ENCODE measurements at places on chromosomes 7 and 10. TPM values are rescaled to one million over a fixed set of nuclear protein-coding genes. Genes with fewer than 3 reads are reported as not detected.
A peak's percentile ranks its signal among the peaks of the same experiment; 100 is the strongest.

The SFRP5 gene
- total RNA-seq: not detected

GRCh38 chr10:52900593-52900992 lies 128.0 kb upstream of the MBL2 start:
- no peak overlapping the region for H3K27ac ChIP-seq
- DNase-seq: no peak
- peaks cover 6% of the 10 kb centered on the region for H3K4me1 ChIP-seq
- no peak overlapping the region for H3K4me3 ChIP-seq
- peaks cover 2% of the 10 kb centered on the region for H3K27me3 ChIP-seq

DNA sequence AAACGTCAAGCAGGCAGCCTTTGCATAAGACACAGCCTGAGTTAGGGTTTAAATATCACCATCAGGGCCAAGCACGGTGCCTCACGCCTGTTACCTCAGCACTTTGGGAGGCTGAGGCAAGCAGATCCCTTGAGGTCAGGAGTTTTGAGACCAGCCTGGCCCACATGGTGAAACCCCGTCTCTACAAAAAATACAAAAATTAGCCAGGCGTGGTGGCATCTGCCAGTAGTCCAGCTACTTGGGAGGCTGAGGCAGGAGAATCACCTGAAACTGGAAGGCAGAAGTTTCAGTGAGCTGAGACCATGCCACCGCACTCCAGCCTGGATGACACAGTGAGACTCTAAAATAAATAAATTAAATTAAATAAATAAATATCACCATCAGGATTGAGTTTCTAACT lies 33.0 kb downstream of the SRPK2 start:
- no peak overlapping the region for H3K27ac ChIP-seq
- H3K36me3 ChIP-seq: peaks cover 8% of the 10 kb centered on the region
- H3K4me1 ChIP-seq: peaks cover 37% of the 10 kb centered on the region
- H3K4me3 ChIP-seq: no peak overlapping the region
- no peaks in the 10 kb centered on the region for H3K27me3 ChIP-seq

GRCh38 chr10:124390471-124391187 lies 28.1 kb downstream of the OAT start:
- no peak overlapping the region for H3K27ac ChIP-seq
- no peak overlapping the region for H3K4me3 ChIP-seq
- H3K27me3 ChIP-seq: peaks cover 6% of the 10 kb centered on the region
- H3K4me1 ChIP-seq: no peaks in the 10 kb centered on the region
- no peaks in the 10 kb centered on the region for H3K36me3 ChIP-seq

DNA sequence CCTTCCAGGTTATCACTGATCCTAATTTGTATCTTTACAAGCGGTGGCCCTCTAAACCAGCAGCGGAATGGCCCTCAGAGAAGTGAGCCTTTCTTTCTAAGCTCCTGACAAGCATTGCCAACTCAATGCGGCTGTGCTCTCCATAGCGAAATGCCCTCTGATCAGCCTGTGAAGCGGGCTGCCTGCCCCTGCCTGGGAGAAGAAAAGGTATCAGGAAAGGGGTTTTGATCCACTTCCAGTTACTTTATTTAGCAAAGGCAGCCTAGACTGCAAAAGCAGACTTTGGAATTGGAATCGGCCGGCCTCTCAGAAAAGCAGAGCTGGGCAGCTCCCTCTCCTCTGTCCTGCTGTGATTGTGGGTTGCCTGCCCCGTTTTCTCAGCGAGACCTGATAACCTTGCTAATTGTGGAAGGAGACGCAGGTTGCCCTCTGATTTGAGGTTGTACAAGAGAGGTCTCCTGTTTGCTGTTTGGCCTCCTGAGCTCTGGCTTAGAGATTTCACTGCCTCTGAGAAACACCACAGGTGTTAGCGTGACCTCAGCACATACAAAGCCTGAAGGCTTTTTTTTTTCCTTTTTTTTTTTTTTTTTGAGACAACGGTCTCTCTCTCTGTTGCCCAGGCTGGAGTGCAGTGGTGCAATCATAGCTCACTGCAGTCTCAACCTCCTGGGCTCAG lies 53.9 kb upstream of the SH2B2 start:
- H3K4me1 ChIP-seq: peaks cover 7% of the 10 kb centered on the region
- no peaks in the 10 kb centered on the region for H3K27me3 ChIP-seq
- H3K36me3 ChIP-seq: peaks cover 3% of the 10 kb centered on the region
- no peak for DNase-seq
- H3K27ac ChIP-seq: no peak overlapping the region
- no peak overlapping the region for H3K4me3 ChIP-seq

GRCh38 chr7:142134909-142135308 lies 23.4 kb downstream of the MGAM2 start:
- no peak overlapping the region for H3K27ac ChIP-seq
- H3K4me3 ChIP-seq: no peak overlapping the region
- H3K36me3 ChIP-seq: no peaks in the 10 kb centered on the region
- DNase-seq: no peak
- H3K27me3 ChIP-seq: peaks cover 4% of the 10 kb centered on the region

The ACTR3C gene
- 0.61 TPM for total RNA-seq

The CALHM3 gene
- total RNA-seq: not detected

The AOC1 gene
- not detected for total RNA-seq

The SPOCK2 gene
- total RNA-seq: 1.4 TPM

DNA sequence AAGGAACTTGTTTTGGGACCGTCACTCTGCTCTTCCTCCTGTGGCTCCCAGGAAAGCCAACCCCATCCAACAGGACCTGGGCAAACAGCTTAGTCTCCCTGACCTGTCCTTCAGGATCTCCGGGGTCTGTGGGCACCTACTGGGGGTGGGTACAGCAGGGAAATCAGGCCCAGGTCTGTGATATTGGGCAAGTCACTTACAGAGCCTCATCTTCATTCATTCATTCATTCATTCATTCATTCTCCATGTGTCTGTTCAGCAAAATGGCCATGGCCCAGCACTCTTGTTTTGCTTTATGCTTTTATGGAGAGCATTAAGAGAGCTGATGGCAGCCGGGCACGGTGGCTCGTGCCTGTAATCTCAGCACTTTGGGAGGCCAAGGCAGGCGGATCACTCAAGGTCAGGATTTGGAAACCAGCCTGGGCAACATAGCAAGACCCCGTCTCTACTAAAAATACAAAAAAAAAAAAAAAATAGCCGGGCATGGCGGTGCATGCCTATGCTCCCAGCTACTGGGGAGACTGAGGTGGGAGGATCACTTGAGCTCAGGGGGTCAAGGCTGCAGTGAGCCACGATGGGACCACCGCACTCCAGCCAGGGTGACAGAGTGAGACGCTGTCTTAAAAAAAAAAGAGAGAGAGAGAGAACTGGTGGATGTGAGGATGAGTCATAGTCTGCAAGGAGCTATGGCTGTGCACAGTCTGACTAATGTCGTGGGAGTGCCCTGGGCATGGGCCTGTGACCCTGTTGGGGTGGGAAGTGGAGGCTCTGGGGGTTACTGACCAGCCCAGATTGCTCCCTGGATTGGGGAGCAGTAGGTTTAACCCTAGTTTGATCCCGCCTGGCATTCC lies 54.3 kb downstream of the CLIP2 start:
- no peak overlapping the region for H3K27ac ChIP-seq
- H3K4me1 ChIP-seq: no peaks in the 10 kb centered on the region
- DNase-seq: no peak
- no peak overlapping the region for H3K4me3 ChIP-seq
- H3K36me3 ChIP-seq: peaks cover 6% of the 10 kb centered on the region

GRCh38 chr10:104707602-104708459 lies 66.7 kb downstream of the SORCS3 start:
- no peak overlapping the region for H3K27ac ChIP-seq
- peaks cover 11% of the 10 kb centered on the region for H3K4me1 ChIP-seq
- no peak overlapping the region for H3K4me3 ChIP-seq

The KLF14 gene
- not detected for total RNA-seq

GRCh38 chr10:31578181-31578852 lies 259.3 kb downstream of the ZEB1 start:
- peak overlapping the region; percentile 90 for H3K27ac ChIP-seq
- DNase-seq: no peak
- no peak overlapping the region for H3K4me3 ChIP-seq
- H3K36me3 ChIP-seq: peaks cover 6% of the 10 kb centered on the region
- H3K27me3 ChIP-seq: no peaks in the 10 kb centered on the region

DNA sequence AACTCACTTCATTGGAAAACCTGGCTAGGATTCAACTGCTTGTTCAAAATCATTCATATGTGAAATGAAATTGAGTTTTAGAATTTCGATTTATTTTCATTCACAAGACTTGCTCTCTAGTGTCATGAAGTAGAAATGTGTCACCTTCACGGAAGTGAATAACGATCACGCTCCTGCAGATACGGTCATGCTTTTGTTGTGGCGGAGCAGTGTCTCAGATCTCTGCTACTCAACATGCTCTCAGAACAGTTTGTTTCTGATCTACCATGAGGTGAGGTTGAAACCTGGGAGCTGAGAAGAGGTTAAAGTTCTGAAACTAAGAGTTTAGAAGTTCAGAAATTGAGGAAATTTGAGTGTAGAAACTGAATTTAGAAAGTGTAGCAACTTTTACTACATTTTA lies 13.8 kb upstream of the PITRM1 start:
- H3K27me3 ChIP-seq: peaks cover 13% of the 10 kb centered on the region
- H3K4me1 ChIP-seq: peaks cover 17% of the 10 kb centered on the region
- no peak overlapping the region for H3K27ac ChIP-seq
- H3K4me3 ChIP-seq: no peak overlapping the region

DNA sequence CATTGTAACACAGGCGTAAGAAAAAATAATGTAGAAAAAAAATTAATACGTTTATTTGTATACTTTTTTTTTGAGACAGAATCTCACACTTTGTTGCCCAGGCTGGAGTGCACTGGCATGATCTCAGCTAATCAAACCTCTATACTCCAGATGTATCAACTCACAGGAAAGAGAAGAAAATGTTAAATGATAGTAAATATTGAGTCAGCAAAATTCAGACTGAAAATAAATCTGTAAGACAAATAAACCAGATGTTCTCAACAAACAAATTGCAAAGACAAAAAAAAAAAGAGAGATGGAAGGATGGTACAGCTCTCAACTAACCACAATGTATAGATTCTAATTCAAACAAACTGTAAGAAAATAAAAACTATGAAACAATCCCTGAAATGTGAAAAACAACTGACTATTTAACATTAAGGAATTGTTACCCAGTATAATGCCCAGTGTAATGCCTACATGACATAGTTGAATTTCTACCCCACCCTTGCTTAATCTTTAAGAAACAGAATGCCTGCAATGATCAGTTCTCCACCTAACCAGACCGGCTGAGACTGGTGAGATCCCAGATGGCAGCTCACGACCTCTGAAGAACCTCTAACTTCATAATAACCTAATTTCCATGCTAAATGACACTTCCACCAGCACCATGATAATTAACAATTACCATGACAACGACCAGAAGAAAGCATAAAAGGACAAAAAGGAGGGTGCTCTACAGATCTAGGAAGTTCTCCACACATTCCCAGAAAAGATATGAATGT lies 272.0 kb upstream of the GNAI1 start:
- no peaks in the 10 kb centered on the region for H3K36me3 ChIP-seq
- no peaks in the 10 kb centered on the region for H3K27me3 ChIP-seq

DNA sequence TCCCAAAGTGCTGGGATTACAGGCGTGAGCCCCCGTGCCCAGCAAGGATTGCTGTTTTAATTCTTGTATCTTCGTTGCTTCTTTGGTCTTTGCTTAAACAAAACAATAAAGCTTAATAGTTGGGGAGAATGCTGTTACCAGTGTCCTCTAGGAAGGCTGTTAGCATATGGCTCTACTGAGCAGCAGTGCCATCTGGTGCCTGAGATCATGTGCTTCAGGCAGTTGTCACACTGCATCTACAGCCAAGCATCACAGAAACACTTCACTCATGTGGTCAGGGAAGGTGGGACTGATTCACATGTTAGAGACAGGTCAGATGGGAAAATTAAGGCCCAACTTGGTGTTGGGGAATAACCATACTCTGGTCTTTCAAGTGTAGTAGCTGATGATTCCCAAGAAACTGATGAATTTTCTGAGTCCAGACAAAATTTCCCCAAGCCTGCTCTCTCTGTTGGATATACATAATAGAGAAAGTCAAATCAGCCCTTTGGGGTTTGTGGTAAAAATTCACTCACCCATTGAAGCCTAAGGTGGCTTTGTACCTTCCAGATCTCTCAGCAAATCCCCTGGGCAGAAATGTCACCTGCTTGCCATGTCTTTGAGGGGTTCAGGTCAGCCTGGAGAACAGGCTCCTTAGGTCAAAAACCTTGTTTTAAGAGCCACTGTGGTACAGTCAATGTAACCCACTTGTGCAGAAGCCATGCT lies 28.4 kb downstream of the UBE2D4 start:
- DNase-seq: peak; percentile 5
- no peak overlapping the region for H3K4me3 ChIP-seq
- no peaks in the 10 kb centered on the region for H3K4me1 ChIP-seq
- H3K36me3 ChIP-seq: peaks cover 11% of the 10 kb centered on the region

The CUZD1 gene
- not detected for total RNA-seq

- DNase-seq: no peak
- no peaks in the 10 kb centered on the region for H3K4me1 ChIP-seq
- H3K36me3 ChIP-seq: peaks cover 12% of the 10 kb centered on the region
- H3K27ac ChIP-seq: no peak overlapping the region
- H3K4me3 ChIP-seq: no peak overlapping the region
Observed at GRCh38 chr10:12235796-12236195, 39.8 kb downstream of the CDC123 start.

DNA sequence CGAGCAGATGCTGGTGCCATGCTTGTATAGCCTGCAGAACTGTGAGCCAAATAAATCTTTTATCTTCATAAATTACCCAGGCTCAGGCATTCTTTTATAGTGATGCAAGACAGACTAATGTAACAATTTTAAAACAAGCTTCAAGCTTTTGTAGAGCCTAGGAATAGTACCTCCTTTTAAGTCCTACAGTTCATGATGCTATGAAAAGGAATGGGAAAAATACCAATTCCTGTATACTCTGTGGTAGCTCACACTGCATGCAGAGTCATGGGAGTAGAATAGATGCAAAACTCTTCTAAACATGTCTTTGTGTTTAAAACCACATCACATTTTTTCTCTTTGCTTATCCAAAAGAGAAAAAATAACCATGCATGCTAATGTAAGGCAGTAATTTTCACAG lies 66.6 kb upstream of the WNT16 start:
- no peaks in the 10 kb centered on the region for H3K27me3 ChIP-seq
- DNase-seq: no peak
- no peaks in the 10 kb centered on the region for H3K36me3 ChIP-seq
- H3K4me1 ChIP-seq: no peaks in the 10 kb centered on the region
- no peak overlapping the region for H3K4me3 ChIP-seq

GRCh38 chr10:96082153-96082552 lies 38.8 kb downstream of the CCNJ start:
- H3K27me3 ChIP-seq: peaks cover 8% of the 10 kb centered on the region
- no peak overlapping the region for H3K4me3 ChIP-seq
- no peak for DNase-seq
- no peak overlapping the region for H3K27ac ChIP-seq

The NPTX2 gene
- 15.9 TPM for total RNA-seq

DNA sequence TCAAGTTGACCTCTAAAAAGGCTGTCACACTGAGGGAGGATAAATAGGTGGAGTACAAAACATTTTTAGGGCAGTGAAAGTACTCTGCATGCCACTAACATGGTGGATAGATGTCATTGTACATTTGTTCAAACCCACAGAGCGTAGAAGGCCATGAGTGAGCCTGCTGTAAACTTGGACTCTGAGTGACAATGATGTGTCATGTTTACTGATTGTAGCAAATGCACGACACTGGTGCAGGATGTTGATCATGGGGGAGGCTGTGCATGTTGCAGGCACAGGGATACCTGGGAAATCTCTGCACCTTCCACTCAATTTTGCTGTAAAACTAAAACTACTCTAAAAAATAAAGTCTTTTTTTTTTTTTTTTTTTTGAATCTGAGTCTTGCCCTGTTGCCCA lies 52.5 kb upstream of the GRID1 start:
- H3K4me1 ChIP-seq: no peaks in the 10 kb centered on the region
- no peak overlapping the region for H3K4me3 ChIP-seq
- no peak for DNase-seq
- peaks cover 31% of the 10 kb centered on the region for H3K27me3 ChIP-seq
- H3K36me3 ChIP-seq: no peaks in the 10 kb centered on the region

- H3K4me3 ChIP-seq: no peak overlapping the region
- H3K27ac ChIP-seq: no peak overlapping the region
- no peak for DNase-seq
- no peaks in the 10 kb centered on the region for H3K4me1 ChIP-seq
Observed at GRCh38 chr10:80569131-80569895, 31.6 kb downstream of the SH2D4B start.

The JCAD gene
- 0.61 TPM for total RNA-seq

Measured in neural crest cell (in vitro differentiated cells).